AG04450 (cell line): ENCODE measurements at places on chromosomes 2 and 18.
A peak's percentile ranks its signal among the peaks of the same experiment; 100 is the strongest.

GRCh38 chr18:24561369-24561965 is 101.0 kb downstream of the HRH4 start:
- DNase-seq = no peak

DNA sequence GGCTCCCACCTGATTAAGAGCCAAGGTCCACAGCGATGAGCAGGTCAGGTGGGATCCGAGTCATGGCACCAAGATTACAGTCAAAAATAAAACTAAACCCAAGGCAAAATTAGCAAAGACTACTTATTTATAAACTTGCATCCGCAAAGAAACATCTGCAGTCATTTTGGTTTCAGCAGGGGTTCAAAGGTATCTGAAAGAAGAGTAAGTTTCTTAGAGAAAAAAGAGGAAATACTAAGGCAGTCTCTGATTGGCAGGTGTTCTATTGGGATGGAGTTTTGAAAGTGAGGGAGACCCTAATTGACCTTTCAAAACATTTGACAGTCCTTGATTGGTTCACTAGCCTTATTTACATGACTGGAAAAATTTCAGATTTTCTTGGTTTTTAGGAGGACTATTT is 11.0 kb upstream of the PLB1 start:
- no peak for DNase-seq

- DNase-seq = no peak
Observed at GRCh38 chr18:63700501-63700900, 2.3 kb upstream of the SERPINB11 start.

DNA sequence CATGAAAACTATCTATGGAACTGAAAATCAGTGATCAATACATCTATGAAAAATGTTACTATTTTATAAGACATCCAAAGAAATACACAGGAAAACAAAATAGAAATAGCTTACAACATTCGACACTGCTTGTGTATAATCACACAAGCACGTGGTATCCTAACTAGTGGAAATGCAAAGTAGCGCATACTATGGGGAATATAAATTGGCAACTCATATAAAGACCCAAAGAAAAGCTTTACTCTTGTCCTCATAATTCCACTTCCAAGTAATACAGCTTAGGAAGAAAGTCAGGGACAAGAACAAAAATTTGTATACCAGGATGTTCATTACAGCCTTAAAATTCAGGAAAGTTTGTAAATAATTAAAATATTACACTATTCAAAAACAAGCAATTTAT is 384.6 kb downstream of the NRXN1 start:
- no peak for DNase-seq

GRCh38 chr2:24076849-24077534 is 866 bp upstream of the SF3B6 start:
- DNase-seq = no peak

DNA sequence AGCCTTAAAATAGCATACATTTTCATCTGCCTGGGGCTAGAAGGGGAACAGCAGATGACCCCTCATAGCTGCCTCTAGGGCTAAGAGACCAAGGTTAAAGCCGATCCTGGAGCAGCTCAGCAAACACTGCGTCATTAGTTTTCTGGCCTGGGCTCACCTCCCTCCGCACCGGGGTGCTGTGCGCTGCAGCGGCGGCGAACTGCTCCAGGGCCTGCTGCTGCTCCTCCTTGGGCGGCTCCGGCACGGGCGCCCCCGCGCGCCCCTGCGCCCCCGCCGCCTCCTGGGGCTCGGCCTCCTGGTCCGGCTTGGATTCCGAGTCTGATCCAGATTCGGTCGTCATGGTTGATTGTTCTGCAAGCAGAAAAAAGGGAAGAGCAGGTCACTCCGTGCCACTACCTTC is 55.0 kb downstream of the EPB41L3 start:
- no peak for DNase-seq

GRCh38 chr18:45715212-45715780 is 8.7 kb upstream of the SLC14A1 start:
- no peak for DNase-seq

- no peak for DNase-seq
Observed at GRCh38 chr18:2573408-2573807, 2.1 kb downstream of the NDC80 start.

GRCh38 chr2:104481341-104481740 is 372.6 kb upstream of the POU3F3 start:
- DNase-seq = no peak

GRCh38 chr2:8090748-8091700 is 590.8 kb upstream of the ID2 start:
- peak; percentile 63 for DNase-seq

DNA sequence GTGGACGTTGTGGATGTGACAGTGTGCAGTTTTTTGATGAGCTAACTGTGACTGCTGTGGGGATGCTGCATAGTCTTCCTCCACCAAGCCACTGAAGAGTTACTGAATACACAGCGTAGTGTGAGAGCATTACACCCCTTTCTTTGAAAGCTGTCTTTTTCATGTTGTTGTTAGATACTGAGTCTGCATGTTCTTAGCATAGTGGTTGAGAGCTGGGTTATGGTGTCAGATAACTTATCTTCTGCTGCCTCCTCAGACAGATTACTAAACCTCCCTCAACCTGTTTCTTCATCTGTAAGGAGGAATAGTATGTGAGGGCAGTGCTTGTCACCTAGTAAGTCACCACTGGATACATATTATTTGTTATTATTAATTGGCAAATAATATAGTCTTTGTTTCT is 63.2 kb downstream of the CEP192 start:
- DNase-seq = no peak

- no peak for DNase-seq
Observed at GRCh38 chr2:118380915-118381653, 292.8 kb downstream of the INSIG2 start.

DNA sequence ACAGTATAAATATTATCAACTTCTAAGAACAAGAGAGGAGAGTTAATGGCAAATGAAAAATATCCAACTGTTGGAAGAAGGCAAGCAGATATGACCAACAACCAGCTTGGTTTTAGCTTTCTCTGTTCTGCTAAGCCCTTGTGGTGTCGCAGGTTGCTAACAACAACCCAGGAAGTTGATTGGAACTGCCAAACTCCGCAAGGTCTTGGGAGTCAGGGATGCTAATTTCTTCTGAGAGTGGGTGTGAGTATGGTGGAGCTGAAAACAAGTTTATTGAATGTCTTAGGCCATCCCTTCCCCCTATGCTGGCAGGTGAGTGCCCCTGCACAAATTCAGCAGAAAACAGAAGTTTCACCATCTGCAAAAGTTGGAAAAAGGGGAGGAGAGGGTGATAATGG is 17.5 kb downstream of the BZW1 start:
- no peak for DNase-seq

- DNase-seq = no peak
Observed at GRCh38 chr2:28952836-28953211, 28.3 kb upstream of the TOGARAM2 start.

GRCh38 chr2:30112561-30112960 is 34.2 kb upstream of the YPEL5 start:
- no peak for DNase-seq

DNA sequence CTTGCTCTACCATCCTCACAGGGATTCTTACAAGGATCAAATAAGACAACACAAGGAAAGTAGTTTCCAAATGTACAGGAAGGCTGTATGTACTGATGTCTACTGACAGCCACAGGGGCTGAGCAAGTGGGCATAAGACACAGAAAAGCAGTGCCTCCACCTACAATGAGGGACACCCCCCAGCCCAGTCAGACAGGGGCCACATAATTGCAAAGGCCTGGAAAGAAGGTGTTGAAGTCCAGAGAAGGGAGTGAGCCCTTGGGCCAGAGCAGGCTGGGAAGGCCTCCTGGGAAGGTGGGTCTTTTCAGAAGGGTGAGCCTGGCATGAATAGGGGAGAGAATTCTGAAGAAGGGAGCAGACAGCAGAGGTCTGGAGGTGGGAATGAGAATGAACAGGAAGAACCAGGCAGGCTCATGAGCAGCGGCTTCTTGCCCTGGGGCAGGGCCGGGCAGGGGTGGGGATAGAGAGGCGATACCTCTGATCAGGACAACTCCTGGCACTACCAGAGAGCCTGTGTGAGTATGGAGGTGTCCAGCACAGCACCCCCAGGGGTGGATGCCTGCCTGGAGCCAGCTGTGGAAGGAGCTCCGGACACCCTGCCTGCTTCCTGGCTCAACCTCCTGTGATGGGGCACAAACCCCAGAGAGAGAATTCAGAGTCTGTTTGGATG is 30.1 kb downstream of the HS1BP3 start:
- no peak for DNase-seq

- DNase-seq = no peak
Observed at GRCh38 chr2:210860276-210860675, 303.9 kb downstream of the CPS1 start.

GRCh38 chr2:7572450-7572849 is 655.2 kb downstream of the RNF144A start:
- no peak for DNase-seq

DNA sequence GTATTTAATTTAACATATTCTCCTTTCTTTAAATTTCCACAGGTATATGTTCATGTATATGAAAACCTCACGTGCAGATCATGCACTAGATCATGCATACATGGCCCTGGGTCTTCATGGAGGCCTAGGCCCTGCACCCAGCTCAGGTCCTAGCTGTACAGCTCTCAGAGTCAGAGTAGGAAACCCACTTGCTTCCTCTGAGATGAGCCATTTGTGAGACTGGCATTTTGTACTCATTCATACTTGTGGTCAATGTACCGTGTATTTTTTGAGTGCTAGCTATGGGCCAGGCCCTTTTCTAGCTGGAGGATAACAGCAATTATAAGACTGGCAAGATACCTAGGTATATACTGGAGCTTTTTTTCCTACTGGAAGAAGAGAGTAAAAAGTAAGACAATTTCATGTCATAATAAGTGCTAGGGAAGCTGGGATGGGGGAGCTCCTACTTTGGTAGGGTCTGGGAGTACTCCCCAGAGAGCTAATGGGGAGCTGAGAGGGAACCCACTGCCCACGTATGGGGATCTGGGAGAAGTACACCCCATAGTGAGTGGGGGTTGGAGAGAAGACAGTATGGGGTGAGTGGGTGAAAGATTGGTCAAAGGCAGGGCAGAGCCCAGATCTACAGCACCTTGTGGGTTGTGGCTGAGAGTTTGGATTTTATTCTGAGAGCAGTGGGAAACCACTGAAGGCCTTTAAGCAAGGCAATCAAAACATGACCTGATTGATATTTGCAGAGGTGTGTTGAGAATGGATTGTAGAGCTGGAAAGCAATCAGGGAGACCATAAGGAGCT is 72.0 kb downstream of the POLE4 start:
- DNase-seq = no peak

DNA sequence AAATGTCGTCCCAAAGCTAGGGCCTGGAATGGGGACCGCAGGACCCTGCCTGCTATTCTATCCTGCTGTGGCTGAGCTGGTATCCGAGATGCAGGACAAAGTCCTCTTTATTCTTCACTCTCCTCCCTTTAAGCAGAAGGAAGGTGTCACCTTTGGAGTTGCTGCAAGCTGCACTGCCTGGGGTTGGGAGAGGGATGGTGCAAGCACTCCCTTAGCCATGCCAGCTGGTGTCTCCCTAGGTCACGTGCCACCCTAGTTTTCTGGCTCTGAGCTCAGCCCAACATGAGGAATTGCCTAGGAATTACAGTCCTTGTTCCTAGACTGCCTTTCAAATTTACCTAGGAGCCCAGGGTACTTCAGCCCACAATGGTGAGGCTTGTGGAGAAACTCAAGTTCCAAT is 21.4 kb upstream of the FAM228A start:
- no peak for DNase-seq

GRCh38 chr2:151823651-151824050 is 4.6 kb downstream of the ARL5A start:
- no peak for DNase-seq

- DNase-seq = peak; percentile 79
Observed at GRCh38 chr2:214019229-214019972, 391.5 kb upstream of the VWC2L start.

- DNase-seq = no peak
Observed at GRCh38 chr2:32838949-32839348, 107.8 kb upstream of the LTBP1 start.

GRCh38 chr2:47262657-47263056 is 107.5 kb upstream of the STPG4 start:
- DNase-seq = no peak

- no peak for DNase-seq
Observed at GRCh38 chr2:232075859-232076258, 114.3 kb downstream of the DIS3L2 start.

GRCh38 chr2:229800997-229801754 is 86.8 kb upstream of the DNER start:
- peak; percentile 15 for DNase-seq

DNA sequence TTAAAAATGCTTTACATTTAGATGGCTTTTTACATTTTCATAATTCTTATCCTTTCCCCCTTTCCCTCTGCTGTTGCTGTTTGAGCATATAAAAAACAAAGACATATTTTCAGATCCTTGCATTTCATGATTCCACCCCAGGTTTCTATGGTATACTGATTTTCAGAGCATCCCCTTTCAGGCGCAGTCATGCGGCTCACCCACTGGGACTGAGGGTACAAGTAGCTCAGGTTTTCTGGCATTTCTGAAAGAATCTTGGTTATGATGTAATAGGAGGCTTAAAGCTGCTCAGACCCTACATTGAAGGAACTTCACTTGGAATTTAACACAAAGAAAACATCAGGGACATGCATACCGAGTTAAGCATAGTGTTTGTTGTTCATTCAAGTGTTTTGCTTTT is 310.8 kb downstream of the ETAA1 start:
- DNase-seq = no peak

GRCh38 chr2:214005337-214005736 is 405.5 kb upstream of the VWC2L start:
- no peak for DNase-seq

GRCh38 chr2:100733391-100734187 is 86.3 kb upstream of the NPAS2 start:
- DNase-seq = peak; percentile 36

DNA sequence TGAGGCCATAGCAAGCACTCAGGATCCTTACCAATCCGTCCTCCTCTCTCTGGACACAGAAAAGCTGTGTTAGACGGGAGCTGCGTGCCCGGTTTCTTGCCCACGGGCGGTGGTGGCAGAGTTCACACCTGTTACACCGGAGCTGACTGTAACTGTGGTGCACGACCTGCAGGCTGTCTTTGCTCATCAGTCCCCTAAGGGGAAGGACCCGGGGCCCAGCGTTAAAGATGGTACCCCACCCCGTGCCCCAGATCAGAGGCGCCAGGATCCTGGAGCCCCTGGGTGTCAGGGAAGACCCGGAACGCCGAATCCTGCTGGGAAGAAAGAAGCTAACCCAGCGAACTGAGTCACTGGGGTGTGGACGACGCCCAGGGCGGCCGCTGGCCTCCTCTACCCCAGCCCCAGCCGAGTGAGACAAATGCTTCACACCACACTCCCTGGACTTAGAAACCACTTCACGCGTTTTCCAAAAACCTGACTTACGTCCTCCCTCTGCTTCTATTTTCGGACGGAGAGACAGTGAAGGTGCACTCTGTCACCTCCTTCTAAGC is 293.6 kb upstream of the SALL3 start:
- DNase-seq = no peak

GRCh38 chr2:235934059-235934773 is 234.0 kb downstream of the GBX2 start:
- no peak for DNase-seq

DNA sequence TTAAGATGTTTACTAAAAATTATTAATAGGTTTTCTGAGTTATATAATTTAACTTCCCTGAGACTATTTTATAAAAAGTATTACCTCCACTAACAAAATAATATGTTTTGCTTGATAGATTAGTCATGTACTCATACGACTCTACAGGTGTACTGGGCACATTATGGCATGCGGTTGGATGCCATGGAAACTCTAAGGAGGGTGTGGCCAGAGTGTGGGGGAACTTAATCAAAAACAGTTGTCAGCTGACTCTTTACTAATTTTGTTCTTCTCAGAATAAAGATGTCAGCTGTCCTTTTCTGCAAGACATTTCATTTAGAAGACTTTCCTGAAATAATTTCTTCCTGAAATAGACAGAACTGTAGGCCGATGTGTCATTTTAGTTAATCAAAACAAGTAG is 228.3 kb upstream of the SIX3 start:
- no peak for DNase-seq
